ENCODE measurements at places on chromosomes 2 and 18.

- DNase-seq: no peak
Observed at GRCh38 chr2:8573234-8573941, 108.5 kb upstream of the ID2 start.

DNA sequence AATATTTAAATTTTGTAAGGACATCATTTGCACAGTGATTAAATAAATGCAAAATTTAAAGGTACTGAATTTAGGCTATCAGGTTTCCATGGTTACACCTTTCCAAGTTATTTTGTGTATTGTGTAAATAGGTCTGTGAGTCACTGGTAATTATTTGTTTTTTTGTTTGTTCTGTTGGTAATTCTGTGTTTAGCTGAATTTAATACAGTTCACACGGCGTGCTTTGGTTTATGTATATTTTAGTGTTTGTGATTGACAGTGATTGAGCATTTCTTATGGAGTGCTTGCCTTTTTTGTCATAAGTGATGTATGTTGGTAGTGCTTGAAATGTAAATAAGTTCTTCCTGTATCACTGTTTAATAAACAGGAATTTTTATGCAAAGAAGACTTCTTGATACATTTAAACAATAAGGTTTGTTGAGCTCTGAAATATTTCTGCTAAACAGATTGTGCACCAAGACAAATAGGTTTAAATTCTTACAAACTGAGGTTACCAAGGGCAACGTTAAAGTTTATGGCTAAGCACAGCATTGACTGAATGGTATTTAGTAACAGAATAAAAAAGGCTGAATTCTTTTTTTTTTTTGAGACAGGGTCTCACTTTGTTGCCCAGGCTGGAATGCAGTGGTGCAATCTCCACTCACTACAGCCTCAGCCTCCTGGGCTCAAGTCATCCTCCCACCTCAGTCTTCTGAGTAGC is 38.3 kb upstream of the DLX1 start:
- no peak for DNase-seq

DNA sequence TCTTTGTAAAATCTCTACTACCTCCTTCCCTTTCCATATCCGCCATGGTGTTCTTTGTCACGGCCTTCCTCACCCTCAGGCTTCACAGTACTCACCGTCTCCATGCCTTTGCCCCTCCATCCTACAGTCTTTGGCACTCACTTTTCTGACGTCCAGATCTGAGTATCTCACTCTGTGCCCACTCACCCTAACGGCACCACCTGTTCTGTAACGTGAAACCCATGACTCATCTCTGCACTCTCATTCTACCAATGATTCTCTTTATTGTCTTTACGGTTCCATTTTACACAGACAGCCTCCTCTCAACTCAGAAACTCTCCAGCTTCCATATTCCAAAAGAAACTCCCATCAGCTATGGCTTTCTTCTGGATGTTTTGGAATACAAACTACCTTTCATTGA is 56.7 kb downstream of the NETO1 start:
- DNase-seq: no peak

DNA sequence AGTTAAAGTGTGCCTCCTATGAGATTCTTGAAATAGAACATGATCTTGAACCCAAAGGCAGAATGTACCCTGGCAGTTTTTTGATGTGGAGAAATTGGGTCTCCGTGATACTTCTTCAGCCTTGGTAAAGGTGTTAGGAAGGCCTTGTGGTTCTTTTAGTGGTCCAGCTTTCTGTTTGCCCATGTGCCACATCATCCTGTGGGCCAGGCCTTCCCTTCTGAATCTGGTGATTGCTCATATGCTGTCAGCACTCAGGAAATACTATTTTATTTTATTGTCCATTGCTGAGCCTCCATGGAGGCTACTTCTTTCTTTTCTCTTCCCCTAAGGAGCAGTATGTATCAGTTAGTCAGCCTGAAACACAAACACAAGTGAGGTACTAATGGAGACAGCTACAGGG is 52.9 kb downstream of the CCDC141 start:
- DNase-seq: no peak

GRCh38 chr2:2251255-2251654 is 79.8 kb downstream of the MYT1L start:
- no peak for DNase-seq

GRCh38 chr2:27212626-27213471 is 781 bp upstream of the SLC5A6 start:
- peak; percentile 32 for DNase-seq

GRCh38 chr18:69161383-69162028 is 239.2 kb upstream of the DOK6 start:
- DNase-seq: no peak

- no peak for DNase-seq
Observed at GRCh38 chr2:39621596-39621995, 44.1 kb upstream of the TMEM178A start.

- no peak for DNase-seq
Observed at GRCh38 chr18:13239171-13239956, 20.8 kb downstream of the LDLRAD4 start.

DNA sequence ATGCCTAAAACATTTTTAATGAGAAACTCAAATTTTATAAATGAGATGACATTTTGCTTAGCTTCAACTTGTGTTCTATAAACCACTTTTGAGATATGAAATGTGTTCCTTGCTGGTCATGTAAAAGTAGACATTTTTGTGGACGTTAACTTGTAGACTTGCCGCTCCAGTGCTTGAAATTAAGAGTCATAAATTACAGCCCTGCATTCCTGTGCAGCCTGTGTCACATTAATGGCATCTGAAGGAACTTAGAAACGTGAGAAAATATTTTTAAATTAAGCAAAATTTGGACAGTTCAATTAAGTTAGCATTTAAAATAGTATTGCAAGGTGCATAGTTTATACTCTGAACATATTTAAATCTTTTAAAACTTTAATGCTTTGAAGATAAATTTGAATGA is 98.3 kb upstream of the LDLRAD4 start:
- DNase-seq: no peak

DNA sequence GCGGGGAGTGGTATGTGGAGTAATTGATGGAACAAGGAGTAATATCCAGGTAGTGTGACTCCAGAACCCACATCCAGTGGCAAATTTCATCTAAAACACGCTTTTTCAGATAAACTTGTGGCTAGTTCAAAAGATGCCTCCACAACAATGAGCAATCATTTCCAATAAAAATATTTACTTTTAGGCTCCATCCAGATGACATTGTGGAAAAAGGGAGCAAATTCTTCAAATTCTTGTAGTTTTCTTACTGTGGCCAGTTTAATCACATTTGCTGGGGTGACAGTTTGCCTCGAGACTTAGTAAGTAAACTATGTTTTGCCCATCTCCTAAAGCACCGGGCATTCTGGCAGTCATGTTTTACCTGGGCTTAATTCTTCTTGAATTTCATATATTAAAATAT is 243.6 kb downstream of the IRS1 start:
- DNase-seq: no peak

DNA sequence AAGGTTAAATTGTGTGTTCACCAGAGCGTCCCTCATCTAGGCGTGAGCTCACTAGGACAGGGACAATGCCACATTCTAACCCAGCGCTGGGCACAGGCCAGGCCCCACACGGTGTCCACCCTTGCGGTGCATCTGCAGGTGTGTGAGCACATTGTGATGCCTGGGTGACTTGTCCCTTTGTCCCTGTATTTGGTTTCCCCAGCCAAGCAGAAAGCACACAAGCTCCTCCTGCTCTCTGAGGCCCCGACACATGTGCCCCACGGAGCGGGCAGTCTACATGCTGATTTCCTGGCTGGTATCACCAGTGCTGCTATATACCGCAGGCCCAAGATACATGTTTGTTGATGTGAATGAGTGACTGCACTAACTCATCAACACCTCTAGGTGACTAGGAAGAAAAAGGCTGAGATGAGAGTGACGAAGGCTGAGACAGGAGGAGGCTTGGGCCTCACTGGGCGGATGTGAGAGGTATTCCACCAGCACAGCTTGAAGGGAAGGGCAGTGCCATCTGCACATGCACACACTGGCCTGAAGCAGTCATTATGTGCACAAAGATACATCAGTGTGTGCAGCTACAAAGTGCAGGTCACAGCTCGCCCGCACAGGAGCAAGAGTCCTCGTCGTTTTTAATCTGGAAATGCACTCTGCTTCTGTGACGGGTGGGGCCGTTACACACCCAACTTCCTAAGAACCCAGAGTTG is 205.9 kb downstream of the EIPR1 start:
- DNase-seq: no peak

DNA sequence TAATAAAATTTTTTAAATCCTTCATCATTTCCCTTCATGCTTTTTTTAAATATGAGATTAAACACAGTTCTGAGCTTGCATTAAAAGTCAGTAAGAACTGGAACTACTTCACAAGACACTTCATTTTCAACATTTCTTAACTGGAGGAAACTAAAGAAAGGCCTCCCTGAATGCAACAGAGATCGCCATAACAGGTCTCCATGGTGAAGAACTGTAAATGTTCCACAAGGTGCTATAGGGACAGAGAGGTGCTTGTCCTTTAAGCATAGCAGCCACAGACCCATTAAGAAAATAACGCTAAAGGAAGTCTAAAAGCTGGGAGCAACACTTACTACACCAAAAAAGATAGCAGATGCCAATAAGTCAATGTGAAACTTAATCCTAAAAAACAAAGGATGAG is 8.5 kb downstream of the STAM2 start:
- DNase-seq: no peak

DNA sequence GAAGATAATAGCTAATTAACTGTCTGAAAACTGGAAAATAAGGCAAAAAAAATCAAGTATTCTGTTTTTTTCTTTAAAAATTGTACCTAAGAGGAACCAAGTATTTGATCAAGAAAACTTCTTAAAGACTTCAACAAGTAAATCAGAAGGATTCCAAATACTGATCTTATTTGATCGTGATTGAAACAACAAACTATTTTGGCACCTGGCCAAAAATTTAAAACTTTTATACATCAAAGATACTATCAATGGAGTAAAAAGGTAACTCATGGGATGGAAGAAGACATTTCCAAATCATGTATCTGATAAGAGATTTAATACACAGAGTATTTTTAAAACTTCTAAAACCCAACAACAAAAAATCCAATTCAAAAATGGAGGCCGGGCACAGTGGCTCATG is 46.7 kb downstream of the CFAP210 start:
- DNase-seq: no peak

DNA sequence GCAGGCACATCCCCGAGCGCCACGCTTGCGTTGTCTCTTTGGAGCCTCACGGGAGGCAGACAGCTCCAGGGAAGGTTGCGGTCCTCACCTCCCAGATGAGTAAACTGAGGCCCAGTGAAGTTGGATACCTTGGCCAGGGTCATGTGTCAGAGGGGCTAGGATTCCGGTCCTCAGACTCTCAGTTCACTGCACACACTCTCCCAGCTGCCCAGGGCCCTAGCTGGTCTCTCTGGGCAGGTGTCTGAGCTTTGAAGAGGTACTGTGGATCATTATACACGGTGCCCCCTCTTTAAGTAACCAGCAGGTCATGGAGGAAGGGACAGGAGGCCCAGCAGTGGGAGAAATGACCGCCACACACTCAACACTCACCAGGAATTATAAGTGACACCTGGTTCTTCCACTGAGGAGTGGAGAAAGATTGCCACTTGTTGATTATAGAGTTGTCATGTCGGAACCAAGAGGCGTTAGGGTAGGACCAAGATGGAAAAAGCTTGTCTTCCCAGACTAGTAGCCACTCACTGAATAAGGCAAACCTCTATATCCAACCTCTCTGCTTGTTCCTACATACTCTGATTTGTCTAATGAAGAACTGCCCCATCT is 588 bp downstream of the TMEM214 start:
- DNase-seq: no peak

DNA sequence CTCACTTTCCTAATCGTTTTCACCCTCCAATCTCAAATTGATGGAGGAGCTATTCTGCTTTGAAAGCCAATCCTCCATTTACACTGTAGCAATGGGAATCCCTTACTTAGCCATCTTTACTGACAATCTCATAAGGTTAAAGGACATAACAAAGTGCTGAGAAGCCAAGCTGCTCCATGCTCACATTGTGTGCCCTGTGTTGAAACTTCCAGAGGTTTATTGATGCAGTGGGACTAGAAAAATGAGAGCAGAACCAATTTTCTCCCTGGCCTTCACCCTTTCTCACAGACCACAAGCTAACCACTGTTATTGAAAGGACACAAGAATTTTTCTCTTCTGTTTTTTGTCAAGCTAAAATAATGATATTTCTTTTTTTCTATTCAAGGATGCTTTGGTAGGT is 63.8 kb downstream of the CSRNP3 start:
- DNase-seq: no peak

DNA sequence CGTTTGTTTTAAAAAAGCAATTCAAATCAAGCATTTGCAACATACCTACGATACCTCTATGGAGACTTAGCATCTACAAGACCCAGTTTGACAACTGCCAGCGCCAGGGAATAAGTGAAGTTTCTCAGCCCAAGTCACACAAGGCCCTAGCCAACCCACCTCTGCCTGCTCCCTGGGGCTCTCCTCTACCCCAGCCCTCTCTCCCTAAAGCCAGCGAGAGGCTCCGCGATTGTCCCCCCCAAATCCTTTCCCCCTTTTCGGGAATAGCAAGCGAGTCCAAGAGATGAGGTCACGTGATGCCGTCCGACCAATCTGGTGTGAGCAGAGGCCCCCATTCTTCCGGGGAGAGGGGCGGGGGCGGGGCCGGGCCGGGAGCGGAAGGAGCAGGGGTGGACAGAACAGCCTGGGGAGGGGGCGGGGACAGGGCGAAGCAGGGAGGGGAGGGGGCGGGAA is 102.2 kb upstream of the RAB6C start:
- peak; percentile 79 for DNase-seq

GRCh38 chr2:240783819-240784621 is 36.0 kb downstream of the KIF1A start:
- DNase-seq: no peak

GRCh38 chr2:217471319-217471718 is 531.5 kb downstream of the TNS1 start:
- DNase-seq: no peak

GRCh38 chr18:62957885-62958472 is 242.6 kb downstream of the PHLPP1 start:
- peak; percentile 29 for DNase-seq

- no peak for DNase-seq
Observed at GRCh38 chr2:47152803-47153202, 2.3 kb downstream of the STPG4 start.

DNA sequence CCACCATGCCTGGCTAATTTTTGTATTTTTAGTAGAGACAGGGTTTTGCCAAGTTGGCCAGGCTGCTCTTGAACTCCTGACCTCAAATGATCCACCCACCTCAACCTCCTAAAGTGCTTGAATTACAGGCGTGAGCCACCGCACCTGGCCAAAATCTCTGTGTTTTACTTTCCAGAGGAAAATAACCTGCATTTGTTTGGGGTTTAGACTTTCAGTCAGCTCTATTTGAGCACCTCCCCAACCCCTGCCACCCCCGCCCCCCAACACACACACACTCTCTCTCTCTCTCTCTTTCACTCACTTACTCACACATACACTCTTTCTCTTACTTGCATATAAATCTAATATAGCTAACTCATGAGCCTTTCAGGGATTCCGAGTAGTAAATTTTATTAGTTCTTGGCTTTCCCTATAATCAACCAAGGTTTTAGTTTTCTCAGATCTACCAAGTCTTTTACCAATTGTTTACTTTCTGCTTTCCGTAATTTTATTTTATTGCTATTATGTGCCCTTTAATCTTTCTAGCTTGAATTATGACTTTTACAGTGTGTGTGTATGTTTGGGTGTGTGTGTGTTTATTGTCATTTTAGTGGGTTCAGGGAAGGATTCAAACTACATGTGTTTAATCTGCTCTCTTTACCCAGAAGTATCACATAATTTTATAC is 24.5 kb downstream of the MFSD6 start:
- DNase-seq: no peak

GRCh38 chr2:207136874-207137273 is 28.9 kb downstream of the KLF7 start:
- DNase-seq: no peak

Data from activated T-cell treated with anti-CD3 and anti-CD28 coated beads for 24 hours (primary cell).